ENCODE measurements at places on chromosomes 1 and 21.
A peak's percentile ranks its signal among the peaks of the same experiment; 100 is the strongest.

GRCh38 chr1:86318436-86318835 lies 77.7 kb downstream of the ODF2L start:
- H3K36me3 ChIP-seq: no peaks in the 10 kb centered on the region
- no peak for DNase-seq
- no peaks in the 10 kb centered on the region for H3K4me1 ChIP-seq
- 0 out of 2 replicates have a peak, but pooled peaks cover 2% of the 10 kb centered on the region for H3K27me3 ChIP-seq

- peaks cover 49% of the 10 kb centered on the region for H3K4me1 ChIP-seq
- peaks cover 83% of the 10 kb centered on the region for H3K36me3 ChIP-seq
- DNase-seq: no peak
- no peak overlapping the region for H3K4me3 ChIP-seq
- no peaks in the 10 kb centered on the region for H3K27me3 ChIP-seq
- H3K27ac ChIP-seq: no peak overlapping the region
Observed at GRCh38 chr1:42935313-42935895, 23.3 kb downstream of the SLC2A1 start.

DNA sequence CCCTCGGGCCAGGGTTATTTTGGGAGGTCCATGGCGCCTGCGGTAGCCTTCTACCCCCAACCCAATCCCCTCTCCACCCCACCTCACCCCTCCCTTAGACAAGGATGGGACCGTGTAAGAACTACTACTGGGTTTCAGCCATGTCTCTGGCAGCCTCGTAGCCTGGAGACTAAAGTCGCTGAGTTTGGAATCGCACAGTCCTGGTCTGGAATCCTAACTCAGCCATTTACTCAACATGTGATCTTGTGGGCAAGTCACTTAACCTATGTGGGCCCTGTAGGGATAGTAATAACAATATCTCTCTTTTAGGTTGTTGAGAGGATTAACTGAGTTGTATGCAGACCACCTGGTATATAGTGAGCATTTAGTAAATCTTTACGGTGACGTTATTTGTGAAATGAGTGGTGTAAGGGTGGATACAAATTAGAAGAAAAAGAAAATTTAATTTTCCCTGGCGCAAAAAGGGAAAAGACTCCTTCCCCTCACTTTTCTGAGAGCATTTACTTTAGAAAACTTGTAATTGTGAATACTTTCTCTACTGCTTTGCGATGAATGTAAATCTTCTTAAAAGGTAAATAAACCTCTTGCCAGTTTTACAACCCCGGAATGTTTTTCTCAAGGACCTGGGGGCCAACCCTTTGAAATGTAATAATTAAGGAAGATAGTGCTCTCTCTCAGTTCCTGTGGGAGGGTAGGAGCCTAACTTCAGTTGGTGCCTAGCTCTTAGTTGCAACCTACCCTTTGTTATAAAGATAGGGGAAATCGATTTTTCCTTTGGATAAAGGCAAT lies 615 bp upstream of the MRPS15 start:
- peaks cover 21% of the 10 kb centered on the region for H3K36me3 ChIP-seq
- DNase-seq: peak; percentile 15
- H3K4me3 ChIP-seq: peak overlapping the region; percentile 90

GRCh38 chr1:185154912-185155513 lies 1.7 kb downstream of the TRMT1L start:
- peak; percentile 64 for DNase-seq
- H3K4me1 ChIP-seq: peaks cover 2% of the 10 kb centered on the region
- peaks cover 4% of the 10 kb centered on the region for H3K36me3 ChIP-seq
- H3K4me3 ChIP-seq: peak overlapping the region; percentile 21
- H3K27me3 ChIP-seq: no peaks in the 10 kb centered on the region
- H3K27ac ChIP-seq: peak overlapping the region; percentile 46

DNA sequence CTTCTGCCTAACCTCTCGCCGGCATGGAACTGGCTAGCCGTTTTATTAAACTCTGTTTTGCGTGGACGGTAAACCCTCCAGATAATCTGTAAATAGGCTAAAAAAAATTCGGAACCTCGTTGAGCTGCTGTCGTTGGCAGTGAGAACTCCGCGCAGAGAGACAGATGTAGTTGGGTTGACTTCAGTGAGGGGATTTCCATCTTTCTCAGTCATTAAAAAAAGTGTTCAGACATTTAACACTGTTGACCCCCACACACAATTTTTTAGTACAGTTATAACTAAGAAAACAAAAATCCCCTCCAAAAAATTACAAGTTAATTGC lies 464 bp downstream of the PARK7 start:
- peak overlapping the region; percentile 82 for H3K27ac ChIP-seq
- no peak for DNase-seq
- peaks cover 23% of the 10 kb centered on the region for H3K36me3 ChIP-seq
- H3K4me3 ChIP-seq: peak overlapping the region; percentile 79

DNA sequence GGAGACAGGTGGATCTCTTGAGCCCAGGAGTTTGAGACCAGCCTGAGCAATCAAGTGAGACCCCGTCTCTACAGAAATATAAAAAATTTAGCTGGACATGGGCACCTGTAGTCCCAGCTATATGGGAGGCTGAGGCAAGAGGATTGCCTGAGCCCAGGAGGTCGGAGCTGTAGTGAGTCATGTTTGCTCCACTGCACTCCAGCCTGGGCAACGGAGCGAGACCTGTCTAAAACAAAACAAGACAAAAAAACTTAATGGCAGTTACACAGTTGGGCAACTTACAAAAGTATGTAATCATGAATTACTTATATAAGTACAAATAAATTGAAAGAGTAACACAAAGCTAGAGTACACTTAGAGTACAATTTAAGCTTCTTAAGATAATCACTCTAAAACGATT lies 25.2 kb downstream of the RC3H1 start:
- DNase-seq: peak; percentile 6
- H3K4me1 ChIP-seq: peaks cover 17% of the 10 kb centered on the region
- no peak overlapping the region for H3K27ac ChIP-seq
- peaks cover 13% of the 10 kb centered on the region for H3K36me3 ChIP-seq

GRCh38 chr1:67791686-67792085 lies 41.6 kb downstream of the GNG12 start:
- no peaks in the 10 kb centered on the region for H3K36me3 ChIP-seq
- H3K27ac ChIP-seq: peak overlapping the region; percentile 93
- peaks cover 35% of the 10 kb centered on the region for H3K4me1 ChIP-seq
